ENCODE measurements at places on chromosomes 1 and 21.

DNA sequence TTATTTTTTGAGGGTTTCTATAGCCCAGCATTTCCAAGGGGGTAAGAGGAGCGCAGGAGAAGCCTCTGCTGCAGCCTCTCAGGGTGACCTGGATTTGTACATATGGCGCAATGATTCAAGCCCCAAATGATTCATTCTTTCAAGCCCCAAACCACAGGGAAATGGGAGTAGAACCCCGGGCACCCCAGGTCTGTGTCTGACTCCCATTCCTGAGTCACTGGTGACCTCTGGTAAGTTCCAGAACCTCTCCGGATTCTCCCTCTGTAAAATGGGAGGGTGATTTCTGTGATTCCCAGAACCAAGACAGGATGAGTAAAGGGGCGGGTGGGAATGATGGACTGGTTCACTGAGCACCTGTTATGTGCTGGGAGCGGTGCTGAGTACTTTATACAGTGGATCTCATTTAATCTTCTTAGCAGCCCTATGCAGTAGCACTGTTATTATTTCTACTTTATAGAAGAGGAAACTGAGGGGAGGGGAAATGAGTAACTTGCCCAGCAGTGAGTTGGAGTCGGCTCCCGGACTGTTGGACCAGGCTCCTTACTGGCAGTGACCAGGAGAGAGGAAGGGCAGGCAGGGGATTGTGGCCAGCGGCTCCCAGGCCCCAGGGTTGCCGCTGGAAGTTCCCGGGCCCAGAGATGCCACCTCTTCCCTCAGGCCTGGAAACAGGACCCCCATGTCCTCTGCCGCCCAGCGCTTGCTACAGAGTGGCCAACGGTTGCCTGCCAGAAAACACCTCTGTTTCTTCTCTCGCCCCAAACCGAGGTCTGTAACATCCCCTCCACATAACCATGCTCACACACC is 20.3 kb upstream of the SLC26A9 start:
- DNase-seq: no peak

DNA sequence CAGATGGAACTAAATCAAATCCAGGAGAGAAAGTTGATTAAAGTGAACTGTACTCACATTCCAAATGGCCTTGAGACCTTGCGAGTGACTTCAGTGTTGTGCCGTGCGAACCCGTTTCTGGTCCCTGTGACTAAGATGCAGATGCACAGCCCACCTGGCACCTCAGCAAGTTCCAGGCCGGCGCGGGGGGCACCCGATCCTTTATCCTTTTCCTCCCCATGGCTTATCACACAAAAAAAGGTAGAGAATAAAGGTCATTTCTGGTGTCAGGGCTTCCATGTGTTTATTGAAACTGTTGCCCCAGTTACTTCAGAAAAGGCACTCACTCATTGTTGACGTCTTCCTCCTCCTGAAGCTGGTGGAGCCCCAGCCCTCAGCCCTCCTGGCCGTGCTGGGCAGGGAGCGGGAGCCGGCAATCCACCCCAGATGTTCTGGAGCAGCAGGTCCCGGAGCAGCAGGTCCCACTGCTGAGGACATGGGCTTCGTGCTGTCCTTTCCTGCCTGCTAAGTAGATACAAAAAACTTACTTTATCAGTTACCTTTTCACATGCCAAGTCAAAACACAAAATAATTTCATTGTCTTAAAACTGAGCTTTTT is 53.0 kb downstream of the PCNT start:
- no peak for DNase-seq

DNA sequence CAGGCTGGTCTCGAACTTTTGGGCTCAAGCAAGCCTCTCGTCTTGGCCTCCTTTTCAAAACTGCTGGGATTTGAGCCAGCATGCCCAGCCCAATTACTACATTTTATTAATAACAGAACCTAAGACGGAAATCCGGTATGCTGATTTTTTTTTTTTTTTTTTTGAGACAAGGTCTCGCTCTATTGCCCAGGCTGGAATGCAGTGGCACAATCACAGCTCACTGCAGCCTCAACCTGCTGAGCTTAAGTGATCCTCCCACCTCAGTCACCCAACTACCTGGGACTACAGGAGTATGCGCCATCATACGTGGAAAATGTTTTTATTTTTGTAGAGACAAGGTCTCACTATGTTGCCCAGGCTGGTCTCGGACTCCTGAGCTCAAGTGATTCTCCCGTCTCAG is 20.2 kb downstream of the ACBD3 start:
- DNase-seq: no peak

DNA sequence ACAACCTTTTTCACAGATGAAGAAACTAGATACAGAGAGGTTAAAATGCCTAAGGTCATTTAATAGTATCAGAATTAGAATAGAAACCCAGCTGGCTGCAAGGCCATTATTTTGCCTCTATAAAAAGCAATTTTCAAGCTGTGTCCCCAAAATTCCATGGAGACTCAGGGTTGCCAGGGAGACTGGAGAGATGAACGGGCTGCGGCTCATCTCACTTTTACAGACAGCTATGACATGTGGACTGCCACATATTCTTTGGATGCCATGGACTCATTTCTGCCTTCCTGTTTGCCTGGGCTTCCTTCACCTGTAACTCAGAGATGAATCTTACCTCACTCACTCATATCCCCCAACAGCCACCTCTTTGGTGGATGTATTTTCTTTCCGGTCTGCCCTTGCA is 17.0 kb downstream of the TOR1AIP2 start:
- no peak for DNase-seq

DNA sequence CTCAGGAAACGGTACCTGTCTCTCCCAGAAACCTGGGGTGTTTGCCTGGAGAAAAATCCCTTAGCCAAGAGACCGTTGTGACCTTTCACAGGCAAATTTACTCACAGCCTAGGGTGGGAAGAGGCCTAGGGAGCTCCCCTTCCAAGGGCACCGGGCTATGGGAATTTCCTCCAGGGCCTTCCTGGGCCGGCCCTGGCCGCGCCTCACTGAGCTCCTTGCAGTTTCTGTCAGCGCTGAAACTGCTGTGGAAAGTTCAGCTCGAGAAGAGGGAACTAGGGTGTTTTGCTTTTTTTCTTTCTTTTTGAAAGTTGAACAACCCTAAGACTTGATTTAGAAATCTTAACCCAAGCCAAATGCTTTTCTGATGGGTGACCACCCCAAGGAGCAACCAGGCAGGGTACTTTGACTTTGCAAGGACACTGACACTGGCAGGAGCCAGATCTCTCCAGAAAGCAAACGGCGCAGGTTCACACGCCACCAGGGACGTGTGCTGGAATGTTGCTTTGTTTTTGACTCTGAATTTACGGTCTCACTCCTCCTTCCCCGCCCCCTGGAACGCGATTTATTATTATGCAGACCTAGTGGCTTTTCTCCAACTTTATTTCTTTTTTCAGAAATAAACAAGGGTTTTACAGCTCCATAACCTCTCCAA is 229.6 kb upstream of the JUN start:
- DNase-seq: peak; percentile 41

DNA sequence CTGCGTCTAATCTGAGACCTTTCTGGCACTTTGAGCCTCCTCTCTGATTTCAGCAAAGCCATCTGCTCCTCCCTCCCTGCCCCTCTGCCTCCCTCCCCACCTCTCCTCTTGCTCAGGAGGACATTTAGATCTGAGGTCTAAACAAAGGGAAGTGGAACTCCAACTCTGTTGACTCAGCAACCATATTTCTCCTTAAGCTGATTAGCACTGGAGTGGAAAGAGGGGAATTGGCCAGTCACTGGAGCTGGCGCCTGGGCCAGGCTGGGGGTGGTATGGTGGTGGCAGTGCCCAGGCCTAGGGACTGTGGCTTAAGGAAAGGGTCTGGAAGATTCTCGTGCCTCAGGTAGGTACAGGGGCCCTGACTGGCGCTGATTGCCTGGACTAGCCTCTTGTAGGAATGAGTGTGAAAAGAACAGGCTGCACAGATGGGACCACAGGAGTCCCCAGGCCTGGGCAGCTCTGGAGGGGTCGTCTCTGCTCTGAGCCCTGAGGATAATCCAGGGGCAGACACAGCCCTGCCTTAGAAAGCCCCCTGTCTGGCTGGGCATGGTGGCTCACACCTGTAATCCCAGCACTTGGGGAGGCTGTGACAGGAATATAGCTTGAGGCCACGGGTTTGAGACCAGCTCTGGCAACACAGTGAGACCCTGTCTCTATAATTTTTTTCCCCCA is 11.9 kb downstream of the SH2D2A start:
- DNase-seq: no peak

- DNase-seq: no peak
Observed at GRCh38 chr1:229941160-229941559, 125.9 kb upstream of the GALNT2 start.

GRCh38 chr1:71657891-71658679 is 577.2 kb upstream of the ZRANB2 start:
- peak; percentile 89 for DNase-seq

DNA sequence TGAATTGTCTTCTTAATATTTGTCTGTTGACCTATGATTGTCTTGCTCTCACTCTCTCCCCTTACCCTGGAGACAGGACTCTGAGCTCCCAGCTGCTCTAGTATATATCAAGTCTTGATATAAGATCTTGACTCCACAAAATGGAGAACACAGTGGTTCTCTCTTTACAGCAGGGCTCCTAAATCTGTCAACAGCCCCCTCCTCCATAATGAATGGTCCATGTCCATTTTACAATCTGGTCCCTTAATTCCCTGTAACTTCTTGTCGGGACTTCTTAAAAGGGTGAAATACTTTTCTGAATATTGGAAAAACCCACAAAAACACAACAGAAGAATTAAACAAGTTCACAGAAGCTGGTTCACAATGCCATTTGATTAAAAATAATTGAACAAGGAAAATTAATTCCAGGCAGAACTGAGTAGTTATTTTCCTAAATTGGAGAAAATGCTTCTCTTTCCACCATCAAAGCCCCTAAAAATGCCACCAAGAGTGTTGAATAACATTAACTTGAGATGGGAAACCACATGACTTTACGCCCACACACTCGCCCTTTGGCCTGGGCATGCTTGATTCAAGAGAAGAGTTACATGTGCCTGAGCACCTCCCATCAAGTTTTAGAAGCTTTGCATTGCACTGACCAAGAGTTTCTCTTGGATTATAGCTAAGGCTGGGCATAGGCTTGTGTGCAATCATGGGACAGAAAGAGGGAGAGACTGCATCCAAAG is 109.8 kb downstream of the TOMM20 start:
- DNase-seq: no peak

GRCh38 chr1:74480068-74480467 is 32.3 kb downstream of the LRRC53 start:
- no peak for DNase-seq

DNA sequence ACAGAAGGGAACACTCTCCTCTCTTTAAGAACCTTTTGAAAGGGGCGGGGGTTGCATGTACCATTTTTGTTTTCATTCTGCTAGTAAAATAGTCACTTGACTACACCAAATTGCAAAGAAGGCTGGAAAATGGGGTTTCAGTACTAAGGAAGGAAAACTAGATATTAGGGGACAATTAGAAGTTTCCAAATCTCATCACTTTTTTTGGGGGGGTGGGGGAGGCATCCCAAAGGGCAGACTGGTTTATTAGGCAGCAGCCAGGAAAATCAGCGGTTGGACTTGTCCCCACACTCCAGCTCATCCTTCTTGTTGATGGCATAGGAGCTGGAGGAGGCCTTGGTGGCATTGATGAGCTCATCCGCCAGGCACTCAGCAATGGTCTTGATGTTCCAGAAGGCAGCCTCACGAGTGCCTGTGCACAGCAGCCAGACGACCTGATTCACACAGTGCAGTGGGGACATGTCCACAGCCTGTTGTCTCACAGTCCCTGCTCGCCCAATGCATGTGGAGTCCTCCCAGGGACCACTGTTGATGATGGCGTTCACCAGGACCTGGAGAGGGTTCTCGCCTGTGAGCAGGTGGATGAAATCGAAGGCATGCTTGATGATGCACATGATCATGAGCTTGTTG is 1.7 kb upstream of the TMEM50B start:
- no peak for DNase-seq

DNA sequence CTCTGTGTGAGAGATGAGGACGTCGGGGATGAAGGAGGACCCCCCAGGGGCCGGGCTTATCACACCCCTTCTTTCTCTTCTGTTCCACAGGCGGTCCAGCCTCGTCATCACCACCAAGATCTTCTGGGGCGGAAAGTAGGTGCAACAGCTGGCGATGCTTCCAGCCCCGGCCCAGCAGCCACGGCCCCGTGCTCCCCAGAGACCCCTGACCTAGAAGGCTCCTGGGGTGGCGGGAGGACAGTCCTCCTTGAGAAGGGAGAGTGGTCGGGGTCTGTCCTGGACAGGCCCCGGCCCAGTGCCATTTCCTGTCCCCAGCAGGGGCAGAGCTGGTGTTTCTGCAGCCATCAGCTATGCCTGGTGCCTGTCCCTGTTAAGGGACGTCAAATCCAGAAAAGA is 41.7 kb downstream of the KCNAB2 start:
- no peak for DNase-seq

DNA sequence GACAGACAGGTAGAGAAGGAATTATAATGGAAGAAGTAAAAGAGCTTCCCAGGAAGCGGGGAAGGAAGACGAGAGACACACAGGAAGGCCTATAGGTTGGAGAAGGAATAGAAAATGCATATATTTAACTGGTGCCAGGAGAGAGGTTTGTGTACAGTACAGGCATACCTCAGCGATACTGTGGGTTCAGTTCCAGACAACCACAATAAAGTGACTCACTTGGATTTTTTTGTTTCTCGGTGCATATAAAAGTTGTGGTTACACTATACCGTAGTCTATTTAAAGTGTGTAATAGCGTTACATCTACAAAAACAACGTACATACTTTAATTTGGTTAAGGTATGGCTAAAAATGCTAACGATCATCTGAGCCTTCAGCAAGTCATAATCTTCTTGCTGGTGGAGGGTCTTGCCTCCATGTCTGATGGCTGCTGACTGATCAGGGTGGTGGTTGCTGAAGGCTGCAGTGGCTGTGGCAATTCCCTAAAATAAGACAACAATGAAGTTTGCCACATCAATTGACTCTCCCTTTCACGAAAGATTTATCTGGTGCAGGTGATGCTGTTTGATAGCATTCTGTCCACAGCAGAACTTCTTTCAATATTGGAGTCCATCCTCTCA is 16.0 kb downstream of the YARS1 start:
- no peak for DNase-seq

DNA sequence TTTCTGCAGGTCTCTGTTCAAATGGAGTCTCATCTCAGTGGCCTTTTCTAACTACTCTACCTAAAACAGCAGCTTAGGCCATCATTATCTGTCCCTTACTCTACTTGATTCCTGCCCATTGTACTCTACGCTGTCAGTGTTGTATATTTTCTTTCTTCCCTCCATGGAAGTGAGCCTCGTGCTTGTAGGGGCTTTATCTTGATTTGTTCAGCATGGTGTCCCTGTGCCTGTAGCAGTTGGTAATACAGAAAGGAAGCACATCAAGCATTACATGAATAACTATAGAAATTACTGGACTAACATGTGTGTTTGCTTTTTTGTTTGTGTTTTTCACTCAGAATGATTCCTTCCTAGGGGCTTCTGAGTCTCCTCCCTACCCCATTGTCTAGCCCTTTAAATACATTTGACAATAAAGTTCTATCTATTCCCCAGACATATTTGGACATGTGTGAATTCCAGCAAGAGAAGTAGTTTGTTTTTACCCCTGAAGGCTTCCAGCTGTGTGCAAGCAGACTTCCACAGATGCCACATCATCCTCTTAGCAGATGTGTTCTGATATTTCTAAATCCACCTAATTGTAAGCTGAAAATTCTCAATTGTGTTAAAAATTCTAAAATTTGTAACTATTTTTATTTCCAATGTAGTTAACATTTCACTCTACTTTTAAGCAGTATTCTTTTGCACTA is 40.3 kb downstream of the PRMT2 start:
- no peak for DNase-seq
